CD4-positive, alpha-beta memory T cell (primary cell): ENCODE measurements at places on chromosomes 2 and 18.

DNA sequence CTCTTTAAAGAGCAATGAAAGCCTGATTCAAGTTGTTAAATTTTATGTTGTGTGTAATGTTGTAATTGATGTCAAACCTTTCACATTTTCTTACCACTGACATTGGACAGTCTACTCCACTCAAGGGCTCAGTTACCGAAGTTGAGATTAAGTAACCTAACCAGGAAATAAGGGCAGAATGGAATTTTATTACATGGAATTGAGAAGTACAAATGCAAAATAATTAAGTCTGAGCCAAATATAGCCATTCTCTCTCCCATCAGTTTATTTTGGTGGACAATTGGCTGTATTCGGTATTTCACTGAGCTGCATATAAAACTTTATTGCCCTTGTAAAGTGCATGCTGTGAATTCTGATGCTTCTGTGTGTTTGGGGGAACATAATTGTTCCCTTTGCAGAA is 231.5 kb downstream of the TTC32 start:
- no peak for DNase-seq

- no peak for DNase-seq
Observed at GRCh38 chr2:8539743-8540551, 141.9 kb upstream of the ID2 start.

DNA sequence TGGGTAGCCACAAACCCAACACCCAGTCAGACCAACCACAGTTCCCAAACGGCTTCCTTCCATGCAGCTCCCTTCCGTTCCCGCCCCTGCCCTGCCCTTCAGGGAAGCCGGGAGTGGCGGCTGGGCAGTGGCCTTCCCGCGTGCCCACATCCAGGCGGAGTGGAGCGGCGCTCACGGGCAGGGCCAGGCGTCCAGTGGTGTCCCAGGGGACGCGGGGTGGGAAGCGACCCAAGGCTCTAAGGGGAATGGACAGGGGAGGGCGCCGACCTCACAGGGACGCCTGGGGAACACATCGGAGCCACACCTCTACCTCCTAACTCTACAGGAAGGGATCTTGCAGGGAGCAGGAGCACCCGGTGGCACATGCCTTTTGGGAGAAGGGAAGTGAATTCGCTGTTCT is 225.9 kb upstream of the MGAT5 start:
- DNase-seq: no peak

- DNase-seq: no peak
Observed at GRCh38 chr18:12279781-12280531, 25.8 kb downstream of the CIDEA start.

DNA sequence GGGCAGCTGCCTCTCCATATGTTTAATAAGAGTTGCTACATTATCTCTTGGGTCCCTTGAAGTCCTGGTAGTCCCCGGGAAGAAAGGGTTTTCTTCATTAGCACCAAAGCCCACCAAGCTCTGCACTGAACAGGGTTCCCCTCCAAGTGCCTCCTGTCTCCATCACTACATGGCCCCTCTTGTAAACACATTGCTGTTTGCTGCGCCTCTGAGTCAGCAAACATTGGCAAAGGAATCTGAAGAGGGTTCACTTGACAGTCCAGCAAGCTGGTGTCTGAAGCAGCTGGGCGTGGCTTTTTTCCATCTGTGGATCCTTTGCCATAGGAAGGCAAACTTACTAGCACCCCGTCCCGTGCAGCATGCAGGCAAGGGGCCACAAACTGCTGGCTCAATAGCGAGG is 82.8 kb downstream of the TEX51 start:
- DNase-seq: no peak
